ENCODE measurements at places on chromosomes 11 and 22. TPM values are rescaled to one million over a fixed set of nuclear protein-coding genes. Genes with fewer than 3 reads are reported as not detected.

GRCh38 chr11:133549826-133550225 lies 17.5 kb upstream of the OPCML start:
- no peak for DNase-seq

GRCh38 chr11:3942160-3942955 lies 86.9 kb downstream of the STIM1 start:
- peak; percentile 35 for DNase-seq

Gene JAML
- not detected for total RNA-seq

DNA sequence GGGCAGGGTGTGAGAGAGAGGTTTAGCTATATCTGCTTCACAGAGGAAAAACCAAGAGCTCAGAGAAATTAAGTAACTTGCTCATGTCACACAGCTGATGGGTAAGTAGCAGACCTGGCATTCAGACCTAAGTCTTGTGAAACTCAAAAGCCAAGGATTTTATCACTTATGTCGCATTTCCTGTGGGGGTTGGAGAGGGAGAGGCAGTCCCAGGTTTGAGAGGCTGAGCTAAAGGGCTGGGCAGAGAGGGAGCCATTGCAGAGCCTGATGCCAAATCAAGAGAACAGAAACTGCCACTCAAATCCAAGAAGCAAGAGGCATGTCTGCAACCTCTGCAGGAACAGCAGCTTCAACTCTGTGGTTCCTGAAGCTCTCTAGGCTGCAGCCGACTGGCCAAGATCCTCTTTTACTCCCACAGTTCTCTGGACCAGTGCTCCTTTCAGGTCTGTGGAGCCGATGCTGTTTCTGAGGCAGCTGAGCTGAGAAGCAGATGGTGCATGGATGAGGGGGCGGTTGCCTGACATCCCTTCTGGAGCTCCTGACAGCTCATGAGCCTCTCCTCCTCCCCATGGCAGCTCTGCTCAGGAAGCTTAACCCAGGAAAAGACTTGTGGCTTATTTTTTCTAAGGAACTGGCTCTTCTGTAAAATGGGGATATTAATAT lies 47.6 kb upstream of the NAV2 start:
- peak; percentile 59 for DNase-seq

DNA sequence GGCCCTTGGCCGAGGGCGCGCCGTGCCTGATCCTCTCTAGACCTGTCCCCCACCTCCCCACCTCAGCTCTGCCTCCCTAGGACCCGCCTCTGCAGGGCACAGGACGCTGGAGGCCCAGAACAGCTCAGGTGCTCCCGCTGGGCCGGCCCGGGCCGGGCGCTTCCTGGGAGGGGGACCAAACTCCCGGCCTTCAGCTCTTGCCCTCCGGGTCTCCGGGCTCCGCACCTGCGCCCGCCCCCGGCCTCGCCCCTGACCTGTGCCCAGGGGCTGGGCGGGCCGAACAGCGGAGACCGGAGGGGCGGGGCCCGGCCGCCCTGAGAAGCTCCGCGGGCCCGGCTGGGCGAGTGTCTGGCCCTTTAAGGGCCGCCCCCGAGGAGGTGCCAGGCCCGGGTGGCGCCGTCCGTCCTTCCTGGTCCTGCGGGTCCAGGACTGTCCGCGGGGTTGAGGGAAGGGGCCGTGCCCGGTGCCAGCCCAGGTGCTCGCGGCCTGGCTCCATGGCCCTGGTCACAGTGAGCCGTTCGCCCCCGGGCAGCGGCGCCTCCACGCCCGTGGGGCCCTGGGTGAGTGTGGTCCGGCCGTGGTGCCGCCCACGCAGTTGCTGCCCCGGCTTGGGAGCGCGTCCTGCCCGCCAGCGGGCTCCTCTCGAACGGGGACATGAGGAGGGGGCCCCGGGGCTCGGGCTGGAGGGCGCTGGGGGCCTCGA lies at the start of gene SSH3:
Gene SSH3, plus strand, starts transcription at position 399 of the 703 bp plus-strand sequence. Its CDS starts 96 bp downstream, at position 495.
- peak; percentile 72 for DNase-seq

DNA sequence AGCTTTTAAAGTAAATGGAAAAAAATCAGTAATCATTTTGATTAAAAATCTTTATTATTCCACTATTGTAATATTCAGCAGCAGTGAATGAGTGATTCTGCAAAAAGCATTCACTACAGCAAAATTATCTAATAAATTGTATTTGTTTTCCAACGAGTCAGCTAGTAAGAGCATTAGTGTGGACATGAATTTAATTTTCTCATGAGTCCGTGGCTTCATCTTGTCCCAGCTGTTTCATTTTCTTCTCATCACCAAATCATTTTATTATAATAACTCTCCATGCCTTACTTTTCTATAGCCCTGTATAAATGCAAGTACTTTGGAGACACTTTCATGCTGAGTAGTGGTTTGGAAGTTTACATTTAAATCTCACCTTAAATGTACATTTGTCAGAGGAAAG lies 66.2 kb downstream of the FANCF start:
- DNase-seq, result no peak

GRCh38 chr11:134275534-134276395 lies at the start of gene GLB1L3:
TSS of gene GLB1L3 (plus strand) at chr11:134276379. CDS start at chr11:134276741, 362 bp downstream.
- peak; percentile 26 for DNase-seq

GRCh38 chr22:49586244-49586748 lies 241.4 kb downstream of the BRD1 start:
- DNase-seq, result peak; percentile 14

DNA sequence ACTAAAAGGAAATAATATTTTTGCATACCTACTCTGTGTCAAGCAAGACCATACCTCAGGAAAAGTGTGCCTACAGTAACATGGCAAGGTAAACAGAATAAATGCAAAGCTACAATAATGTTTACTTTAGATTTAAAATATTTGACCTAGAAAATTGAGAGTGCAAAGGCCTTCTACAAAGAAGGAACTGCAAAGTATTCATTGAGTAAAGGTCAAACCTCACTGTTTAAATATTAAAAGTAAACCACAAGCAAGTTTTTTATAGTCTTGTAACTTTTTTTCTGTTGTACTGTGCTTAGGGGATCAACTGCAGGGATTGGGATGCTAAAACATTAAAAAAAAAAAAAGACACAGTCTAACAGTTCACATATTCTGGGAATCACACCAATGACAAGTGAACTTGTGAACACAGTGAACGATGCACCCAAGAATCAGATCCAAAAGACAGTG lies 48.8 kb downstream of the CWF19L2 start:
- DNase-seq, result peak; percentile 1

Gene CTSW
- 1.5 TPM for total RNA-seq
